ENCODE measurements at places on chromosomes 6 and 20. TPM values are rescaled to one million over a fixed set of nuclear protein-coding genes. Genes with fewer than 3 reads are reported as not detected.

Gene OR12D3
- not detected for total RNA-seq

Gene PRSS35
- not detected for total RNA-seq

Gene TBXT
- total RNA-seq: not detected

DNA sequence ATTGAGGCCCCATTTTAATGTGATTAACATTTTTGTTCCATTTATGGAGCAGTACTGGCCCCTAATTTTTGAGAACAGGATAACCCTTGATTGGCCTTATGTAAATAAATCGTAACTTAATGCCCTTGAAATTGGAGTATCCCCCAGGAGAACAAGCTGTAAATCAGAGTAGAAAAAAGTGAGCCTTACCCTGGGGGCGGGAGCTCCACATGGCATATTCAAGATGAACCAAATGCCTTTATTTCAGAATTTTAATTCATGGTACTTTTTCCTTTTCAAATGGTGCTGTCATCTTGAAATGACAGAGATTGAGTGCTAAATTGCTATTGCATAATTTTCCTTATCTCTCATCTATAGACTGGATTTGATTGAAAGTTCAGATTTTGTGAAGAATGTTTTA, 809.5 kb upstream of the FLRT3 start:
- no peaks in the 10 kb centered on the region for H3K27me3 ChIP-seq
- no peak overlapping the region for H3K4me3 ChIP-seq
- H3K36me3 ChIP-seq: no peaks in the 10 kb centered on the region
- no peak for DNase-seq
- no peaks in the 10 kb centered on the region for H3K4me1 ChIP-seq

GRCh38 chr6:72820906-72821305, 199.0 kb downstream of the KCNQ5 start:
- H3K27me3 ChIP-seq: no peaks in the 10 kb centered on the region
- no peak overlapping the region for H3K27ac ChIP-seq
- H3K4me1 ChIP-seq: no peaks in the 10 kb centered on the region
- no peak overlapping the region for H3K4me3 ChIP-seq
- H3K36me3 ChIP-seq: no peaks in the 10 kb centered on the region

- H3K4me3 ChIP-seq: no peak overlapping the region
- DNase-seq: no peak
- H3K4me1 ChIP-seq: no peaks in the 10 kb centered on the region
- no peak overlapping the region for H3K27ac ChIP-seq
- H3K36me3 ChIP-seq: no peaks in the 10 kb centered on the region
- peaks cover 8% of the 10 kb centered on the region for H3K27me3 ChIP-seq
Measured at GRCh38 chr20:13174402-13174801, 46.7 kb upstream of the ISM1 start.

Data from activated CD8-positive, alpha-beta T cell treated with anti-CD3 and anti-CD28 coated beads, Interleukin-2, amount 10 ng/mL, durations not matched to agents 7 days and 5 days (primary cell).